A549 treated with RU486 at 1 μM for 4 hours (cell line): ENCODE measurements at places on chromosomes 12 and 14. TPM values are rescaled to one million over a fixed set of nuclear protein-coding genes. Genes with fewer than 3 reads are reported as not detected.

Gene TMEM30B
- total RNA-seq = 0.10 to 0.33 TPM (median 0.22 TPM) in 5 replicates

Gene AICDA
- 0.08 to 0.17 TPM (median 0.09 TPM) in 3 of 5 replicates, not detected in the others for total RNA-seq

Gene ANO4
- 0.09 to 0.33 TPM (median 0.17 TPM) in 4 of 5 replicates, not detected in the other for total RNA-seq

Gene NELL2
- 0.46 TPM in 1 of 5 replicates, not detected in the others for total RNA-seq

Gene ACACB
- total RNA-seq = 3.6 to 8.3 TPM (median 6.5 TPM) in 5 replicates

Gene CLEC2D
- 0.46 to 1.1 TPM (median 0.63 TPM) in 5 replicates for total RNA-seq

Gene MYF6
- not detected in 5 replicates for total RNA-seq

Gene EFS
- not detected in 5 replicates for total RNA-seq

Gene CISTR
- total RNA-seq = not detected in 5 replicates

Gene ASCL4
- not detected in 5 replicates for total RNA-seq

Gene CELA1
- total RNA-seq = not detected in 5 replicates

Gene SLC17A8
- total RNA-seq = 0.02 TPM in 1 of 5 replicates, not detected in the others

Gene TPPP2
- not detected in 5 replicates for total RNA-seq

Gene HOXC4
- 2.2 to 4.2 TPM (median 3.8 TPM) in 5 replicates for total RNA-seq

Gene PLEKHG7
- total RNA-seq = 0.10 TPM in 1 of 5 replicates, not detected in the others

Gene LMNTD1
- not detected in 5 replicates for total RNA-seq

Gene TTC8
- 37.7 to 51.9 TPM (median 45.8 TPM) in 5 replicates for total RNA-seq

Gene CIPC
- total RNA-seq = 5.3 to 8.5 TPM (median 7.6 TPM) in 5 replicates

Gene POMT2
- 31.6 to 41.6 TPM (median 31.8 TPM) in 5 replicates for total RNA-seq

Gene KCNJ8
- total RNA-seq = 0.30 to 0.51 TPM (median 0.44 TPM) in 5 replicates

Gene DNAH10
- 0.17 to 0.35 TPM (median 0.21 TPM) in 5 replicates for total RNA-seq

Gene ABHD12B
- total RNA-seq = not detected in 5 replicates

Gene PXMP2
- 21.5 to 35.7 TPM (median 30.5 TPM) in 5 replicates for total RNA-seq

Gene TAS2R42
- not detected in 5 replicates for total RNA-seq

Gene KIF5A
- 0.14 to 0.27 TPM (median 0.24 TPM) in 5 replicates for total RNA-seq

Gene RPL10L
- total RNA-seq = not detected in 5 replicates

Gene PTMS
- total RNA-seq = 655 to 1,143 TPM (median 965 TPM) in 5 replicates
